ENCODE measurements at places on chromosomes 11 and 22.

- DNase-seq = no peak
Measured at GRCh38 chr22:49793296-49793695, 34.4 kb downstream of the BRD1 start.

DNA sequence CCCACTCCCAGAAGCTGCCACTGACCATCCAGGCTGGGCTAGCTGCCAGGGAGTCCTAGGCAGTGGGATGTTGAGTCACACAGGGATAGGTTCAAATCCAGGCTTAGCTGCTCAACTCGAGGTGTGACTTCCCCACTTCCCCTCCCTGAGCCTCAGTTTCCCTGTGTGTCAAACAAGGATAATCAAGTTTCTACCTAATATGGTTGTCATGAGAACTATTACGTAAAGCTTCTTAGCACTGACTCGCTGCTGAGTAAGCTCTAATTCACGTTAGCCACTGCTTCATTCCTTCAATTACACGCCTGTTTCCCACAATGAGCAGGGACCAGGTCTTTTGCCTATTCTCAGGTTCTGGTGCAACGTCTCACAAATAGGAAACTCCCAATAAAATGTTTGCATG lies 67.7 kb downstream of the SEZ6L start:
- no peak for DNase-seq

GRCh38 chr22:21766691-21767462 lies 31.3 kb upstream of the YPEL1 start:
- no peak for DNase-seq

DNA sequence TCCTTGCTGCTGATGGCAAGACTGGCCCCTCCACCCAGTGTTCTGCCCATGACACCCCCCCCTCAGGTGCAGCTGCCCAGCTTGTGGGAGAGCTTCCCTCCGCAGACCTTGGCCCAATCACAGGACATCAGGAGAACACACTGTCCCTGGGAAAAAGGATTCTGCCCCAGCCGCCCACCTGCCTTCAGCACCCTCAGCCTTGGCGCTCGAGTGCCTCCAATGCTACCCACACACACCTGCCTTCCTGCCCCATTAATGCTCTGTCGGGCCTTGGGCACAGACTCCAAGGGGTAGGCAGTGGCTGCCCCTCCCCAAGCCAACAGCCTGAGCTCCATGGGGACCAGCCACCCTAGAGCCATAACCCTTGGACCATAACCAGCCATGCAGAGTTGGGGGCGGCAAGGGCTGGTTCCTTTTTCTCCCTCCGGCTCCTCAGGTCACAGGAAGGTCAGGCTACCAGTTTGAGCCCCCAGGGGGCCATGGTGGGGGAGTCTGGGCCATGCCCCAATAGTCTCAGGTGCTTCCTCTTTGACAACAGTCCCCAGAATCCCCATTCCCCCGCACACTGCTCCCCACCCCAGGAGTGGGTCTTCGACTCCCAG lies 1.3 kb upstream of the ZNF70 start:
- DNase-seq = no peak

GRCh38 chr11:26121466-26121865 lies 210.5 kb upstream of the ANO3 start:
- DNase-seq = no peak

GRCh38 chr22:29257751-29258181 lies 10.0 kb downstream of the RHBDD3 start:
- DNase-seq = no peak

DNA sequence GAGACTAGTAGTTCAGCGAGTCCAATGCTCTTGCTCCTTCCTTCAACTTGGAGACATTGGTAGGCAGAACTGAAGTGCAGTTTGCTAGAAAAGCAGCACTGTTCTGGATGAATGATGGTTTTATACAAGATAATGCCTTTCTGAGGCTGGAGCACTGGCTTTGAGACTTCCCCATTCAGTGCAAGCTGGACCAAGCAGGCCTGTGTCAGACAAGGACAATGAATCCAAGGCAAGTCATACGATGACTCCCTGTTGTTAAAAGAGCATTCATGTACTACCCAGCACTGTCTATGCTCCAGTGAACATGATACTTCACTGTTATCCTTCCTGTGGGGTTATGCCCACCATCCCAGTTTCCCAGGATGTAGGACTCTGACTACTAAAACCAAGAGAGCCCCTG lies 242.3 kb upstream of the RAG2 start:
- DNase-seq = no peak

DNA sequence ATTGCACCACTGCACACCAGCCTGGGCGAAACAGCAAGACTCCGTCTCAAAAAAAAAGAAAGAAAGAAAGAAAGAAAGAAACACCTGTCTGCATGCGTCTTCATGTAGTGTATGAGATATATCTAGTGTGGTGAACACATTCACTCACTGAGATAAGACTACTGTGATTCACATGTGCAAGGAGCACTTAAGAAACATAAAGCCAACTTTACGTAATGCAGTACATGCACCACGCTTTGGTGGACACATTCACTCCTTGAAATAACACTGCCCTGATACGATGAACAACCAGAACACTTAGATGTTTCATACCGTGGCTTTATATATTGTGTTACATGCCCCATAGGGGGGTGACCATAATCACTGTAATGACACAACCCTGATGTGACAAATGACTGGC lies 96.0 kb downstream of the MICAL3 start:
- no peak for DNase-seq

DNA sequence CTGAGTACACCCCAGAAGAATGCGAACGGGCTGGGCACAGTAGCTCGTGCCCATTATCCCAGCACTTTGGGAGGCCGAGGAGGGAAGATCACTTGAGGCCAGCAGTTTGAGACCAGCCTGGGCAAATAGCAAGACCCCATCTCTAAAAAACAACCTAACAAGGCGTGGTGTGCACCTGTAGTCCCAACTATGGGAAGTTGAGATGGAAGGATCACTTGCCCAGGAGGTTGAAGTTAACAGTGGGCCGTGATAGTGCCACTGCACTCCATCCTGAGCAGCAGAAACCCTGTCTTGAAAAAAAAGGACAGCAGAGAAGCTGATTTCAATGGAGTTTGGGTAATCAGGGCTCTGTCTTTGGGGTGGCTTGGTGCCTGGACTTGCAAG lies 3.3 kb downstream of the RPLP2 start:
- no peak for DNase-seq

DNA sequence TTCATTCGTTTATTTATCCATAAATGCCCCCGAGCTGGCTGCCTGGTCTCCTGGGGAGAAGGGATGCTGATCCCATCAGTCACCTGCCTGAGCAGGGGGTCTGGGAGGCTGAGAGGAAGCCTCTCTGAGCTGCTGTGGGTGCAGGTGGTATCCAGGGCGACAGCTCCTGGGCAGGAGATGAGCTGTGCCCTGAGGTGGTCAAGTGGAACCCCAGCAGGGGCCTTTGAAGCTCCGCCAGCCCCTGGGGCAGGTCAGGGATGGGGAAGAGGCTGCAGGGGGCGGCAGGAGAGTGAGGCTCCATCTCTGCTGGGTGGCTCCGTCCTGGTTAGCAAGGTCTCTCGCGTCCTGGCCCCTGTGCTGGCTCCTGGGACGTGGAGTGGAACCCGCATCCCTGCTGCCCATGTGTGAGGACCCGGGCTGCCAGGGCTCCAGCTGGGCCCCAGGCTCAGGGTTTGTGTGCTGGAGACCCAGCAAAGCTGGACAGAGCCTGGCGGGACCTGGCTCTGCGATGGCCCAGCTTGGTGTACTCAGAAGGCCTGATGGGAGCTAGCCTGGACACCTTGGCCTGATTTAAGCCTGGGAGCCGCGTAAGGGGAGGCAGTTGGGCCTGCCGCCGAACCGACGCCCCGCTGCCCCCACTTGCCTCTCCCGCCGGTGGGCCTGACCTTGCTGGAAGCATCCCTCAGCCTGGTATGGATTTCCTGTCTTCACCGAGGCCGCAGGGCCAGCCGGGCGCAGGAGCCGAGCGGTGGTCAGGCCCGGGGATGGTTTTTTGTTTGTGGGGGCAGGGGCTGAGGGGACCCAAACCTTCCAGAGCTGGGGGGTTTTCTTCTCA lies 44.5 kb downstream of the RTN4R start:
- no peak for DNase-seq

- no peak for DNase-seq
Measured at GRCh38 chr11:123413636-123414035, 16.4 kb upstream of the GRAMD1B start.

DNA sequence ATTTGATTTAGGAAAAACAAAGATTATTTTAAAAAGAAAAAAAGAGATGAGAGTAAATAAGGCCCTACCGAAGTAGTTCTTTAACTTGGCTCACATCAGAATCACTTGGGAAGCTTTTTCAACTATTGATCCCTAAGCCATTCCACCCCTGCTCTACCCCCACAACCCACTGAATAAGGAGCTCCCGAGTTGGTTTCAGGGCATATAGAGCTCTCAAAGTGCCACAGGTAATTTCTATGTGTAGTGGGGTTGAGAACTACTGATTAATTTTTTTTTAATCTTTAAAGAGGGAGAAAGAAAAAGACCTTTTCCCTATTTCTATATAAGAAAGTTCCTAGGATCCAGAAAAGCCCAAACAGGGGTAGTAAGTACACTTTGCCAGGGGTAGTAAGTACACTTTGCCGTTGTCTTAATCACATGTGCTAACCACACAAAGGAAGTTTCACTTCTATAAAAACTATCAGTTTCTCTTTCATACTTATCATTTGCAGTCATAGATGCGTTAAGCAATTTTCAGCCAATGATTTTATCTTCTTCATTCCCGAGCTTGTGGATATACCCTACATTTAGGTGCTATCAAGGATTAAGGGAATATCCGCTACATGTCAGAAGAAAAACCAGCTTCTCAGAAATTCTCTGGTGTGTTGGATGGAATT lies 108.4 kb upstream of the ZC3H12C start:
- DNase-seq = no peak

DNA sequence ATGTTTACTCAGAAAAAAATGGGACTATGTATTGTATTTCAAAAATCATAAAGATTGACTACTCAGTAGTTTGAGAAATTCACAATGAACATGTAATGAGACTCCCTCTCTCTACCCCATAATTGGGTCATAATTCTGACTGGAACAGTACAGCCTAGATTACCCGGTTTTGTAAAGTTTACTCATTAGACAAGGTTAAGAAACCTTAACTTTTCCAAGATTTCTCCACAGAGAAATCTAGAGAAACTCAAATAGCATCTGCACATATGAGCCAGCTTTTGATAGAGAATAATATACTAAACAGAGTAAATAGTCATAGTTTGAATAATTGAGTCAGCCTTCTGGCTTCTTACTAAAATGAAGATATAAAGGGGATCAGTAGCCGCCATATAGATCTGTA lies 331.1 kb upstream of the MPPED2 start:
- no peak for DNase-seq

GRCh38 chr11:109490953-109491635 lies 69.1 kb downstream of the C11orf87 start:
- DNase-seq = no peak

DNA sequence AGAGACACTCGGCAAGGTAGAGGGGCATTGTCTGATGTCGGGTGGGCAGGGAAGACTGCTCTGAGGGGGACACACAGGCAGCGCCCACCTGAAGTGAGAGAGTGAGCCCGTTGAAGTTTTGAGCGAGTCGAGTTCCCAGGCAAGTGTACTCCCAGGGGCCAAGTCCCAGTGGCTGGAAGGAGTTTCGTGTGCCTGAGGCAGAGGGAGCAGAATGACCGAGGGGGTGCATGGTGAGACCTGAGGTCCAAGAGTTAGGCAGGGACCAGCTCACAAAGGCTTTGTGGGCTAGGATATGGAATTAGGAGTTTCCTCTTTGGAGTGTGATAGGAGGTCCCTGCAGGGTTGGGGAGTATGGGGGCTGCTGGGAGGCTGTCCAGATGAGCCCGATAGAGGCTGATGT lies 6.2 kb downstream of the SCN2B start:
- no peak for DNase-seq

- DNase-seq = no peak
Measured at GRCh38 chr11:67442504-67443404, 522 bp downstream of the CORO1B start.

- DNase-seq = no peak
Measured at GRCh38 chr11:131350872-131351271, 19.5 kb upstream of the NTM start.

- DNase-seq = no peak
Measured at GRCh38 chr11:82738091-82738490, 4.4 kb upstream of the FAM181B start.

- DNase-seq = no peak
Measured at GRCh38 chr11:108984523-108984922, 319.7 kb downstream of the DDX10 start.

- DNase-seq = no peak
Measured at GRCh38 chr11:69096473-69096872, 47.7 kb downstream of the TPCN2 start.

- DNase-seq = no peak
Measured at GRCh38 chr11:120310870-120311269, 14.2 kb upstream of the TLCD5 start.

DNA sequence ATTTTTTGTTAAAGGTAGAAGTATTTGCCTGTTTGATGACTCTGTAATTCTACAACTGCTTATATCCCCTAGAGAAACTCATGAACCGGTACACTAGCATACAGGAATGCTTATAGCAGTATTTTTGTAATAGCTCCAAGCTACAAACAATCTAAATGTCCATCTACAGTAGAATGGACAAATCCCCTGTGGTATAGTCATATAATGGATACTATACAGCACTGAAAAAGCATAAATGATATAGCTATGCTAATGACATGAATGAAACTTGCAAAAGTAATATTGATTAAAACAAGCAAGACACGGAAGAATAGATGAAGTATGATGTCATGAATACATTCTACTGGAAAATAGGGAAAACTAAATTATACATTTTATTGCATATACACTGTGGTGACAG lies 142.9 kb downstream of the CEP164 start:
- no peak for DNase-seq

DNA sequence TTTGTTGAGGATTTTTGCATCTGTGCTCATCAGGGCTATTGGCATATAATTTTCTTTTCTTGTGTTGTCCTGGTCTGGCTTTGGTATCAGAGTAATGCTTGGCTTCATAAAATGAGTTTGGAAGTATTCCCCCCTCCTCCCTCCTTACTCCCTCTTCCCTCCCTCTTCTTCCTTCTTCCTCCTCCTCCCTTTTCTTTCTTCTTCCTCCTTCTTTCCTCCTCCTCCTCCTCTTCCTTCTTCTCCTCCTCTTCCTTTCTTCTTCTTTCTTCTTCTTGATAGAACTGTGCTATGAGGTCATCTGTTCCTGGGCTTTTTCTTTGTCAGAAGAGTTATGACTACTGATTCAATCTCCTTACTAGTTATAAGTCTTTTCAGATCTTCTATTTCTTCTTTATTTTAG lies 10.1 kb downstream of the BIRC2 start:
- DNase-seq = no peak

- DNase-seq = no peak
Measured at GRCh38 chr11:46876471-46876870, 30.4 kb upstream of the CKAP5 start.

DNA sequence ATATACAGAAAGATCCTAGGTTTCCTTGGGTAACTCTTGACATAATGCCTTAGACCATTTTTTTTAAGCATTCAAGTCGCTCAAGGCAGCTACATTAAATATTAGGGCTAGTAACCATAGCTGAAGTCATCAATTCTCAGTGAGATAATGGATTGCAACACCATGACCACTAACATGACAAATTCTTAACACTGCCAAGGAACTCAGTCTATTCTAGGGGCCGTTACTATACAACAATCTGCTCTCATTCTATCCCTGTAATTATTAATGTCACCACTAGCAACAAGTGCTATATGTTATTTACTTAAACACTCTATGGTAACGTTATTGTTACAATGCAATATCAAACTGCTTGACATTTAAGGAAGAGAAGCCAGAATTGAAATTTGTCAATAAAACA lies 3.2 kb upstream of the STK33 start:
- no peak for DNase-seq
